ENCODE measurements at places on chromosomes 3 and 15. TPM values are rescaled to one million over a fixed set of nuclear protein-coding genes. Genes with fewer than 3 reads are reported as not detected.
A peak's percentile ranks its signal among the peaks of the same experiment; 100 is the strongest.

BCL6 gene
- 6.8 TPM for total RNA-seq

FAM98B gene
- total RNA-seq: 6.8 TPM

FRMD5 gene
- 2.0 TPM for total RNA-seq

DNA sequence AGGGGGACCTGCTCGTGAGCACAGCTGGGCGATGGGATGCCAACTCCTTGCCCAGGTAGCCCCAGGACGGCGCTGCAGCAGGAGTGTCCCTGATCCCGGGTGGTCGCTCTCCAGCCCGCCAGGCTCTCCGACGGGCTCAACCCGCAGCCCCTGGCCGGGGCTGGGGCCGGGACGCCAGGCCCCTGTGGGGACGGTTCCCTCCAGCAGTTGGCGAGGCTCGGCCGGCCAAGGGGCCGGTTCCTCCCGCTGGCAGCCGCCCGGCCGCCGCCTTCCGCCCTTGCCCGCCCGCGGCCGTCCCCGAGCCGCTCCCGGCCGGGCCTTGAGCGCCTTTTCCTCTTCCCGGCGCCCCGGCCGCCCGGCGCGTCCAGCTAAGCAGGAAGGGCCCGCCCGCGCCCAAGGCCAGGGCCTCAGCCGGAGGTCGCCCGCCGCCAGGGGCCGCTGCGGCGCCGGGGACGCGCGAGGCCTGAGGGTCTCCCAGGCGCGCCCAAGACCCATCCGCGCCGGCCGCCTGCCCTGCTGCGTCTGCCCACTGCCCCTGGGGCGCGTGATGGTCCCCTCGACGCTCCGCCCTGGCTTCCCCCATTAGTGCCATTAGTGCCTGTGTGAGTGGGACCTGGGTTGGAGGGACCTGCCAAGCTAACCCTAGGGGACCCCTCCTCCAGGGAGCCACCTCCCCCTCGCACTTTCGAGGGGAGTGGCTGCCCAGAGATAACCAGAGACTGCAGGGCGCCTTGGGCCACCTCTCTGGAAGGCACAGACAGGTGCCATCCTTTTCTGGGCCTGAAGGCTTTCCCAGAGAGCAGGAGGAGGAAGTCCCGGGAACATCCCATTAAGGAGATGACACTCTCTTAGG is 106.4 kb downstream of the FBLN2 start:
- no peak for DNase-seq

GRCh38 chr3:13095408-13095937 is 22.2 kb upstream of the IQSEC1 start:
- no peak for DNase-seq

DNA sequence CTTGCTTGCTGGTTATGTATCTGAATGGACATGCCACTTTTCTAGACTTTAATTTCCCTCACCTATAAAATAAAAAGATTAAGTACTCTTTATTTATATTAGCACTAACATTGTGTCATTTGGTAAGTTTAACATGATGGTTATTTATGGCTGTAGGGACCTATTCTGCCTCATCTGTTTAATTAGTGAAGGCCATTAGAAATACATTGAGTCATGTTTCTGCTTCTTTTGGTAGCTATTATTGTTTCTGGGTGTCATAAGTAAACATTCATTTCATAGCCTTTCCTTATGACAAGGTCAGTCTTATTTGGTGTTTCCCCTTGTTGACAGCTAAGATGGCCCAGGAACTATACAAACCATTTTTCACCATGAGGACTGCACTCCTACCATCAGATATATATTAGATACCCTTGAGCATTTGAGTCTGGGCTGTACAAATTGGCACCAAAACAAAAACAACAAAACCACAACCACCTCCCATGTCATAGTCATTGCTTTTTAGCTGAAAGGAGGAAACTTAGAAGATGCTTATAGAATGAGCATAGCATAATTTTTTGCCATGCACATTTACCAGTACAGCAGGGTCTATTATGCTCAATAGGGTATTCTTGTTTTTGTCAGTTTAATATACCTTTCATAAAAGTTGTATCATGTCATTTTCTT is 39.3 kb downstream of the SRP14 start:
- DNase-seq: peak; percentile 10

C2CD4A gene
- 1.3 TPM for total RNA-seq

ANO10 gene
- total RNA-seq: 25.6 TPM

DNA sequence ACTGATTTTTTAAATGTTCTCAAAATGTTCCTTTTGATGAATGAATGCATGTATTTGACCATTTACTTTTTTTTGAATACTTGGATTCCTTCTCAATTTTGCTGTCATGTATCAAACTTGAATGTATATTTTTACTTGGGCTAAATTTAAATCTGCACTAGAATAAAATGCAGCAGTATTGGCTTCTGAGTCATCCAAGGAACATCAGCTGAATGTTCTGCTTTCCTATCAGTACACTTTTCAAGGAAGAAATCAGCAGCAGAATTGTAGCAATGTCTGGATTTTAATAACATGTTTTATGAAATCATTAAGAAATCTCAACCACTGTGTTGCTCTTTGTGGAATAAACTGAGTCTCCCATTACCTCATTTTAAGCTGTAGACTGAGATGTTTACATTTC is 57.0 kb upstream of the COL6A6 start:
- no peak for DNase-seq

C2CD4B gene
- total RNA-seq: 0.26 TPM

DNA sequence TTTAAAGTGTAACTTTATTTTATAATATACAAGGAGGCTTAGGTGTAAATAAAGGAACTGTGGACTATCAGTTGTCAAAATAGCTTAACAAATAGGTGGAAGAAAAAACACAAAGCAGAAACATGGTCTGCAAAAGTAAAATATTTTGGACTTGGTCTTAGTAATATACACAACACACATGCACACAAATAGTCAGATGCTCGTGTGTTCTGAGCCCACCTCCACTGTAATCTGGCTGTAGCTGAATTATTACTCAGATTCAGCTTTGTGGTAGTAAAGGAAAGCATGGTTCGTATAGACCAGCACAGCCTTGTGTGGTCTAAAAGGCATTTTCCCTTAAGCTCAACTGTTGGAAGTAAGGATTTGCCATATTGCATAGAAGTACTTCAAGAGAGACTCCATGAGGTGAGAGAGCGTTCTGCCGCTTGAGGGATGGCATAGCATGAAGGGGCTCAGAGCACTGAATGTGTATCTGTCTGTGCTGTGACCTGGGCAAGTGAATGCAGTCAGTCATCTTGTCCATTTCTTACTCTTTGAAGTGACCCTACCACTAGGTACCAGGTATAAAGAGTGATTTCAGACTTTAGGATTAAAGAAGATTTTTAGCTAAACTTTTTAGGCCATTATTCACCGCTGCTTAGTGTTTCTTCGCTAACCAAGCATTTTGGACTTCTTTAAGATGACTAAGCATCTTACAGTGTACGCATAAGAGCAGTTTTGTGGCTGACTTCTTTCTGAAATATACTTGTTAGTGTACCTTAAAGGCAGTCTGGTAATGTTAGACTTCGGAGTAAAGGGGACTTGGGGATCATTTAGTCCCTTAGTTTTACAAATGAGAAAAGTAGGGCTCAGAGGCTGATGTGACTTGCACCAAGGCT is 15.2 kb downstream of the TPM1 start:
- DNase-seq: no peak

DNA sequence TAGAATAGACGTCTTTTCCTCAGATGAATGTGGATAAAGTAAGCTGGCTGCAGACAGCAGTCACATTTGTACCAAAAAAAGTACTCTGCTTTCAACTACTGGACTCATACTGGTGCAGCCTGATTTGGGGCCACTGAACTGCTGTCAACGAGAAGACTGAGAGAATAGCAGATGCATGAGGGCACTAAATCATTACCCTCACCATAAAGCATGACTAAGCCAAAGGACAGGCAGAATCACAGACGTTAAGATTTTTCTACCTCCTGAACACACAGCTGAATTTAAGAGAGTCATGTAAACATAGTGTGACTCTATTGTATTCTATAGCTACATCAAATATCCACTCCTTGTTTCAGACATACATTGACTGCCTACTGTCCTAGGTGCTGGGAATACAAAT is 67.8 kb upstream of the CDAN1 start:
- no peak for DNase-seq

DNA sequence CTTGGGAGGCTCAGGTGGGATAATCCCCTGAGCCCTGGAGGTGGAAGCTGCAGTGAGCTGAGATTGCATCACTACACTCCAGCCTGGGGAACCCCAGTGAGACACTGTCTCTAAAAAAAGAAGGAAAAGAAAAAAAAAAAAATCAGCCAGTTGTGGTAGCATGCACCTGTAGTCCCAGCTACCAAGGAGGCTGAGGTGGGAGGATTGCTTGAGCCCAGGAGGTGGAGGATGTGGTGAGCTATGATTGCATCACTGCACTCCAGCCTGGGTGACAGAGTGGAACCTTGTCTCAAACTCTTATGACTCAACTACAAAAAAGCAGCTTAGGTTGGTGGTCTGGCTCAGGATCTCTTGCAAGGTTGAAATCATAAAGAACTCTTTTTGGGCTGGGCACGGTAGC is 19.3 kb upstream of the GPX1 start:
- DNase-seq: peak; percentile 51

DNA sequence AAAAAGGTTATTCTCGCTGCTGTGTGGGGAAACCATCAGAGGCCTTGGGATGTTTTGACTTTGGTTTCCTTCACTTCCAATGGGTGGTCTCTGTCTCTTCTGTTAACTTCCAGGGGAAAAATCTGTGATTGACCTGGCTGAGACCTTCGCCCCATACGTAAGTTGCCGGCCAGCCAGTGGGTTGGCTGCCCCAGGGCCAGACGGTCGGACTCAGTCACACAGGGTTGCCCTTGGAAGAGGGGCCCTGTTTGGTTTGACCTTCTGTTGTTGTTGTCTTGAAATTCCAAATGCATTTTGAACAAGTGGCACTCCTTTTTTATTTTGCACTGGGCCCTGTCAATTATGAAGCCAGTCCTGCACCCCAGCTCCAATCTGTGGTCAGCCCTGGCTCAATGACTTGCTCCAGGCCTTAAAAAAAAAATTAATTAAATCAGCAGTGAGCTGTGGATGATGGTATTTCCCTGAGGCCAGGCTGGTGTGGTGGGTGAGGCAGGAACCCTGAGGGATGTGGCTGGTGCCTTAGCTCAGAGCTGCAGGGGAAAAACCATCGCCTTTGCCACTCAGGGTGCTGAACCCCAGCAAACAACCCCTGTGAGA is 4.5 kb downstream of the FAM107A start:
- no peak for DNase-seq

DNA sequence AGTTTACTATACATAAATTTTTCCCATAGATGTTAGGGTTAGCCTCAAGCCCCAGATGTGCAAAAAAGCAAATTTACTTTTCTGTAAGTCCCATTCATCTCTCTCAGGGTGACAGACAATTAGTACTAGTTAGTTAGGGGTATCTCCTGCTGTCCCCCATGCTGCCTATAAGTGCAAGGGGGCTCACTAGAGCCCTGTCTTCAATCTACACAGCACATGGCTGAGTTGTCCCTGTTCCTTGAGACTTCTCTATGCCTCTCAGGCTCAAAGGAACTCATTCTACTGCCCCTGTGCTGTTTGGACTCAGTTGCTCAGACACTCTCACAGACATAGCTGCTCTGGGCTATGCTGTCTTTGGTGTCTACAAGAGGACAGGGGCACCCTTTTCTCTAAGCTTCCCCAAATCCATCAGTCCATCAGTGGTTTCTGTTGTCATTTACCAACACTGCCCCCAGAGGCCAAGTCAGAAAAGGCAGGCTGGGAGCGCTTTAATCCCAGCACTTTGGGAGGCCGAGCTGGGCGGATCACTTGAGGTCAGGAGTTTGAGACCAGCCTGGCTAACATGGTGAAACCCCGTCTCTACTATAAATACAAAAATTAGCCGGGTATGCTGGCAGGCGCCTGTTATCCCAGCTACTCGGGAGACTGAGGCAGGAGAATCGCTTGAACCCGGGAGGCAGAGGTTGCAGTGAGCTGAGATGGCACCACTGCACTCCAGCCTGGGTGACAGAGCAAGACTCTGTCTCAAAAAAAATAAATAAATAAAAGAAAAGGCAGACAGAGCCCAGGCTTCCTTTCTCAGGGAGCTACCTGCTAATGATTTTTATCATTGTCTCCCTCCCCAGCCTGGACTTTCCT is 31.4 kb upstream of the PRTG start:
- DNase-seq: peak; percentile 24

GRCh38 chr3:57959423-57960173 is 48.6 kb upstream of the FLNB start:
- DNase-seq: peak; percentile 86

GRCh38 chr15:60363903-60364611 is 33.7 kb downstream of the ANXA2 start:
- DNase-seq: no peak

CEP70 gene
- 18.2 TPM for total RNA-seq

VGLL3 gene
- total RNA-seq: 1.1 TPM

DNA sequence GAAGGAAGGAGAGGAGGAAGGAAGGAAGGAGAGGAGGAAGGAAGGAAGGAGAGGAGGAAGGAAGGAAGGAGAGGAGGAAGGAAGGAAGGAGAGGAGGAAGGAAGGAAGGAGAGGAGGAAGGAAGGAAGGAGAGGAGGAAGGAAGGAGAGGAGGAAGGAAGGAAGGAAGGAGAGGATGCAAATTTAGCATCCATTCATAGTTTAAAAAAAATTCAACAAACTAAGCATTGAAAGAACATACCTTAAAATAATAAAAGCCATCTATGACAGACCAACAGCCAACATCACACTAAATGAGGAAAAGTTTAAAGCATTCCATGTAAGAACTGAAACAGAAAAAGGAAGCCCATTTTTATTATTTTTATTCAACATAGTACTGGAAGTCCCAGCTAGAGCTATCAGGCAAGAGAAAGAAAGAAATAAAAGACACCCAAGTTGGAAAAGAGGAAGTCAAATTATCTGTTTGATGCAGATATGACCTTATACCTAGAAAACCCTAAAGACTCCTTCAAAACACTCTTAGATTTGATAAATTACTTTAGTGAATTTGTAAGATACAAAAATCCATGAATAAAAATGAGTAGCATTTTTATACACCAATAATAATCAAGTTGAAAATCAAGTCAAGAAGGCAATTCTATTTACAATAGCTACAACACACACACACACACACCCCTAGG is 52.2 kb upstream of the FXR1 start:
- DNase-seq: no peak

LSMEM2 gene
- total RNA-seq: not detected

GRCh38 chr3:120821426-120821825 is 78.9 kb downstream of the GTF2E1 start:
- DNase-seq: no peak

PAQR5 gene
- 0.53 TPM for total RNA-seq

IGSF11 gene
- 0.13 TPM for total RNA-seq

GPR176 gene
- total RNA-seq: 3.4 TPM

DNA sequence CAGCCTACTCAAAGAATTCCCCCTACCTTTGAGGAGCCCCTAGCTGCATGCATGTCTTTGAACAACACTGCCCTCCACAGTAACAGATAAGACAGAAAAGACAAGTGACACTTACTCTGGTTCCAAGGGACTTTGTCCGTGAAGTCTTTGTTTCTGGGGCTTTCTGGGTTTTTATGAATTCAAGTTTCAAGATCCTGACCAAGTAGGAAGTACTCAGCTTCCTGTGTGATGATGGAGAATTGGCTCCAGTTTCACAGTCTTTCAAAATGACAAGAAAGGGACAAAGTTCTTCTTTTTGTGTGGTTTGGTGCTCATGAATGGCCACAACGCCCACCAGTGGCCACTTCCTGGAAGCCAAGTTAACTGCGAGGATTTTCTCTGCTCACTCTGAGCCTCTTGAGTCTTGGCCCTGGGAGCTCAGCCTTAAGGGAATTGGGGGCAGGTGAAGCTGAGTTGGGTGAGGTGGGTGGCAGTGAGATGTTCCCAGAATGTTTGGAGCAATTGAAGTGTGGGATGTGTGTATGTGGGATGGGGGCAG is at the start of gene CCR1:
Gene CCR1 (minus strand): TSS at position 147 of the 538 bp plus-strand sequence. CDS start 4,000 bp downstream, outside the sequence.
- DNase-seq: peak; percentile 25

- DNase-seq: no peak
These were observed 25.5 kb upstream of the MNS1 start for GRCh38 chr15:56490461-56490860.

GRCh38 chr15:40130799-40131502 is 22.3 kb upstream of the BMF start:
- no peak for DNase-seq
